Activated naive CD8-positive, alpha-beta T cell treated with anti-CD3 and anti-CD28 coated beads, Interleukin-2, amount 10 ng/mL, durations not matched to agents 7 days and 5 days (primary cell): ENCODE measurements at places on chromosomes 3 and 15. TPM values are rescaled to one million over a fixed set of nuclear protein-coding genes. Genes with fewer than 3 reads are reported as not detected.

The DISP2 gene
- total RNA-seq: 1.5 TPM

DNA sequence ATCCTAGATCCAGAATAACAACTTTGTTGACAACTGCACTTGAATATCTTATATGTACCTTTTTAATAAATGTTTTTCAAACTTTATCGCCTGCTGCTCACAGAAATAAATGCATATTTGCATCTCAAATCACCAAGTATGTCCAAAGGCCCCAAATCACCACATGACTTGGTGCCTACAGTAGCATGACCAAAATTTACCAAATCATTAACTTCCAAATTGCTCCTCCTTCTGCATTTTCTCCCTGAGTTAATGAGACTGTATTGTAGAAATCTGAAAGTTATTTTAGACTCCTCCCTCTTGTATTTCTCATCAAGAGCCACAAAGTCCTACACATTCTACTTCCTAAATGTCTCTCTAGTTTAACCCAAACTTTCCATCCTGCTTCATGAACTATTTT, 635.5 kb upstream of the NAALADL2 start:
- H3K4me1 ChIP-seq: no peaks in the 10 kb centered on the region
- no peak overlapping the region for H3K27ac ChIP-seq
- H3K36me3 ChIP-seq: no peaks in the 10 kb centered on the region

DNA sequence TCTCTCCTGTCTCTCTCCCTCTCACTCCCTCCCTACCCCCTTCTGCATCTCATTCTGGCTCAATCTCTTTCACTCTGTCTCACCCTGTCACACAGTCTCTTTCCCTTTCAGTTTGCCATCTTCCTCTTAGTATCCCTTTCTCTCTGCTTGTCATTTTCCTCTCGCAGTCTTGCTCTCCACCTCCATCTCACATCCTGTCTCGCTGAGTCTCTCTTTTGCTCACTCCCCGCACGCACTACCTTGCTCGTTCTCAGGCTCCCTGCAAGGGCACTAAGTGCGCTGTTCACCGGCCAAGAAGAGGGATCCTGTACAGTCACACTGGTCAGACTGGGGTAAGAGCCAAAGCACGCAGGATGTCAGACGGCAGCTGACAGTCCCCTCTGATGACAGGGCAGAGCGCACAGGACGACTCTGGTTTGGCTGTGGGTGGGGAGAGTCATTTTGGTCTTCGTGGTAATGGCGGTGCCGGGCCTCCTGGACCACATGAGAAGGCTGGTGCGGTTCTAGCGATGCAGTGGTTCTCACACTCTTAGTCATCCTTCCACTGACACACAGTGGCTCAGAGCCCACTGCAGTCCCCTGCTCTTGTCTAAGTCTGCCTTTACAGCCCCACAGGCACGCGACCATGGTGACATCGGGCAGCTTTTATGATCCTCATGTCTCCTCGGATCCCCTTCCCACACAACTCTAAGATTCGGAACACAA, 356.8 kb downstream of the FOXP1 start:
- DNase-seq: peak; percentile 89
- H3K27me3 ChIP-seq: no peaks in the 10 kb centered on the region
- H3K36me3 ChIP-seq: peaks cover 17% of the 10 kb centered on the region
- peaks cover 56% of the 10 kb centered on the region for H3K4me1 ChIP-seq

- DNase-seq: no peak
- H3K4me1 ChIP-seq: peaks cover 47% of the 10 kb centered on the region
- peaks cover 31% of the 10 kb centered on the region for H3K36me3 ChIP-seq
Measured at GRCh38 chr3:14125193-14126016, 553 bp downstream of the TMEM43 start.

- DNase-seq: no peak
- H3K36me3 ChIP-seq: no peaks in the 10 kb centered on the region
- H3K27ac ChIP-seq: no peak overlapping the region
Measured at GRCh38 chr3:44301746-44302145, 36.8 kb upstream of the TCAIM start.

The PCSK6 gene
- 1.4 TPM for total RNA-seq

GRCh38 chr3:138046085-138046484, 36.1 kb downstream of the CLDN18 start:
- no peak overlapping the region for H3K27ac ChIP-seq
- H3K4me3 ChIP-seq: no peak overlapping the region
- H3K27me3 ChIP-seq: peaks cover 18% of the 10 kb centered on the region

GRCh38 chr15:91291673-91292072, 191.6 kb downstream of the SV2B start:
- H3K4me3 ChIP-seq: no peak overlapping the region
- H3K27ac ChIP-seq: no peak overlapping the region
- H3K36me3 ChIP-seq: no peaks in the 10 kb centered on the region
- peaks cover 3% of the 10 kb centered on the region for H3K4me1 ChIP-seq
- no peak for DNase-seq
- H3K27me3 ChIP-seq: peaks cover 10% of the 10 kb centered on the region

The TLR9 gene
- total RNA-seq: 1.6 TPM

DNA sequence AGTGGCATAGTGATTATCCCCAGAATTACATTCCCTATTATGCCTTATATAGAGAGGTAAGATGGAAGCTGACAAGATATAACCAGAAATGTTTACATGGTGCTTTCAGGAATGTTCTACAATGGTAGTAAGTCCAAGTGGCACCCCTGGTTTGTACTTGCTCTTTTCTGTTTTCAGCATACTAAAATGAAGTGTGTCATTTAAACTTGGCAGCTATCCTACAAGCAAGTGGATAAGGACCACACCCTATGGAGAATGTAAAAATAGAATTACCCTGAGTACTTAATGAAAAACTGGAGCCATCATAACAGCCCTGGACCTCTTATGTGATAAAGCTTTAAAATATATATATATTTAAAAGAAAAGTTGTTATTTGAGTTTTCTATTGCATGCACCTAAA, 1012.7 kb upstream of the CADM2 start:
- H3K4me3 ChIP-seq: no peak overlapping the region
- no peak for DNase-seq
- H3K27me3 ChIP-seq: no peaks in the 10 kb centered on the region

- no peak overlapping the region for H3K27ac ChIP-seq
- DNase-seq: no peak
- no peaks in the 10 kb centered on the region for H3K36me3 ChIP-seq
- no peaks in the 10 kb centered on the region for H3K27me3 ChIP-seq
- H3K4me1 ChIP-seq: no peaks in the 10 kb centered on the region
- H3K4me3 ChIP-seq: no peak overlapping the region
Measured at GRCh38 chr3:103247459-103247858, 812.6 kb downstream of the ZPLD1 start.

DNA sequence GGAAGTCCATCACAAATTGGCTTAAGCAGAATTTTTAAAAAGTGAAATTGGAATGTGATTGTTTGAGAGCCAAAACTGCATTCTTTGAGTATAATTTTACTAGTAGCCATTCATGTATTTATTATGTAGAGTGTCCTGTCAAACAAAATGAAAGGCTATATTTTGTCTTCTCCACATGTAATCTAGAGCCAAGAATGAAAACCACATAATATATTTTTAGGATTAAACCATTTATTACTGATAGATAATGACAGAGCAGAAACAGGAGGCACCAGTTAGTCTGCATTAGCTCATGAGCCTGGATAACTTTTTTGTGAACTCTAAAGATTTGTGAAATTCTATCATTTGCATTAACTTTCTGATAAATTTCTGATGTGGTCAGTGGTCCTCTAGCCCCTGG, 130.2 kb downstream of the FILIP1L start:
- H3K27ac ChIP-seq: no peak overlapping the region
- no peaks in the 10 kb centered on the region for H3K27me3 ChIP-seq
- peaks cover 2% of the 10 kb centered on the region for H3K36me3 ChIP-seq
- no peak for DNase-seq

The NAALADL2 gene
- not detected for total RNA-seq

GRCh38 chr3:149224736-149225594, 3.3 kb upstream of the CP start:
- no peak for DNase-seq
- H3K4me1 ChIP-seq: peaks cover 26% of the 10 kb centered on the region
- H3K27me3 ChIP-seq: no peaks in the 10 kb centered on the region
- peak overlapping the region; percentile 86 for H3K27ac ChIP-seq

- no peaks in the 10 kb centered on the region for H3K27me3 ChIP-seq
- H3K4me1 ChIP-seq: no peaks in the 10 kb centered on the region
- H3K27ac ChIP-seq: no peak overlapping the region
- no peaks in the 10 kb centered on the region for H3K36me3 ChIP-seq
Measured at GRCh38 chr3:28081533-28081947, 159.9 kb upstream of the CMC1 start.

The A4GNT gene
- total RNA-seq: not detected

- H3K4me1 ChIP-seq: no peaks in the 10 kb centered on the region
- H3K27me3 ChIP-seq: no peaks in the 10 kb centered on the region
- H3K4me3 ChIP-seq: no peak overlapping the region
Measured at GRCh38 chr3:89402051-89402450, 294.6 kb downstream of the EPHA3 start.

DNA sequence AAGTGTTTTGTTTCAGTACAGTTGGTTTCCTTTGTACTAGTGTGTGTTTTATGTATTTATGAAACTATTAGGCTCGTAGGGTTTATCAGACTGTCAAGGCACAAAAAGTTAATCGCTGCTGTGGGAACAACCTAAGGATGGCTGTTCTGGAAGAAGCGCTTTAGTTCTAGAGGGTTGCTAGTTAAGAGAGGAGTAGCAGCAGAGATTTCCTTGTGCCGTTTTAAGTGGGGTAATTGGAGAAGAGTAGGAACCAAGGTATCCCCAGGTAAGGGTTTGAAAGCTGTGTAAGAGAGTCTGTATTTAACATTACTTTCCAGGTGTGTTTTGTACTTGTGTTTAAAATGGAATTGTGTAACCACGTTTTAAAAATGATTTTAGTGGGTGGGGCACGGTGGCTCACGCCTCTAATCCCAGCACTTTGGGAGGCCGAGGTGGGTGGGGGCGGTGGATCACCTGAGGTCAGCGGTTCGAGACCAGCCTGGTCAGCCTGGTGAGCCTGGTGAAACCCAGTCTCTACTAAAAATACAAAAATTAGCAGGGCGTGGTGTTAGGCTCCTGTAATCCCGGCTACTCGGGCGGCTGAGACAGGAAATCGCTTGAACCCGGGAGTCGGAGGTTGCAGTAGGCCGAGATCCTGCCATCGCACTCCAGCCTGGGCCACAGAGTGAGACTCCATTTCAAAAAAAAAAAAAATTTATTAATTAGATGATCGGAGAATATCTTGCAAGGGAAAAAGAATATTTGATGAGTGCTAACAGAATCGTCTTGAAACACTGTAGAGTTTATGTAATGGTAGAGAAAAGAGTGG, 2.6 kb downstream of the MORF4L1 start:
- DNase-seq: no peak
- peak overlapping the region; percentile 92 for H3K4me3 ChIP-seq
- no peaks in the 10 kb centered on the region for H3K27me3 ChIP-seq
- peaks cover 38% of the 10 kb centered on the region for H3K4me1 ChIP-seq
- peak overlapping the region; percentile 99 for H3K27ac ChIP-seq
- peaks cover 6% of the 10 kb centered on the region for H3K36me3 ChIP-seq

- no peak overlapping the region for H3K4me3 ChIP-seq
- no peaks in the 10 kb centered on the region for H3K4me1 ChIP-seq
- peak; percentile 17 for DNase-seq
- peaks cover 4% of the 10 kb centered on the region for H3K27me3 ChIP-seq
- no peak overlapping the region for H3K27ac ChIP-seq
Measured at GRCh38 chr15:76196269-76197231, 114.7 kb downstream of the ETFA start.

DNA sequence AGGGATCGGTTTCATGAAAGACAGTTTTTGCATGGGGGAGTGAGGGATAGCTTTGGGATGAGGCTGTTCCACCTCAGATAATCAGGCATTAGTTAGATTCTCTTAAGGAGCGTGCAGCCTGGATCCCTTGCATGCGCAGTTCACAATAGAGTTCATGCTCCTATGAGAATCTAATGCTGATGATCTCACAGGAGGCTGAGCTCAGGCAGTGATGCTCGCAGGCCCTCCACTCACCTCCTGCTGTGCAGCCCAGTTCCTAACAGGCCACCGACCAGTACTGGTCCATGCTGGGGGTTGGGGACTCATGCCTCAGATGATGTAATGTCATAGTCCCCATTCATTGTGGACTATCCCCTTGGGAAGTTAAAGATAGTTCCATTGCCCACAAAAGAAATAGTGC, 255.8 kb downstream of the CACNA2D3 start:
- H3K27ac ChIP-seq: no peak overlapping the region
- H3K36me3 ChIP-seq: no peaks in the 10 kb centered on the region
- H3K4me1 ChIP-seq: peaks cover 4% of the 10 kb centered on the region
- no peak overlapping the region for H3K4me3 ChIP-seq

GRCh38 chr15:88127432-88127790, 129.1 kb downstream of the NTRK3 start:
- no peaks in the 10 kb centered on the region for H3K36me3 ChIP-seq
- H3K4me1 ChIP-seq: no peaks in the 10 kb centered on the region
- no peak overlapping the region for H3K27ac ChIP-seq
- H3K27me3 ChIP-seq: peaks cover 9% of the 10 kb centered on the region
- H3K4me3 ChIP-seq: no peak overlapping the region

GRCh38 chr3:71702131-71703024, 22.8 kb downstream of the EIF4E3 start:
- H3K36me3 ChIP-seq: peaks cover 52% of the 10 kb centered on the region
- no peaks in the 10 kb centered on the region for H3K27me3 ChIP-seq
- DNase-seq: no peak
- H3K4me1 ChIP-seq: peaks cover 43% of the 10 kb centered on the region

The GXYLT2 gene
- total RNA-seq: not detected

The CLDN16 gene
- not detected for total RNA-seq

DNA sequence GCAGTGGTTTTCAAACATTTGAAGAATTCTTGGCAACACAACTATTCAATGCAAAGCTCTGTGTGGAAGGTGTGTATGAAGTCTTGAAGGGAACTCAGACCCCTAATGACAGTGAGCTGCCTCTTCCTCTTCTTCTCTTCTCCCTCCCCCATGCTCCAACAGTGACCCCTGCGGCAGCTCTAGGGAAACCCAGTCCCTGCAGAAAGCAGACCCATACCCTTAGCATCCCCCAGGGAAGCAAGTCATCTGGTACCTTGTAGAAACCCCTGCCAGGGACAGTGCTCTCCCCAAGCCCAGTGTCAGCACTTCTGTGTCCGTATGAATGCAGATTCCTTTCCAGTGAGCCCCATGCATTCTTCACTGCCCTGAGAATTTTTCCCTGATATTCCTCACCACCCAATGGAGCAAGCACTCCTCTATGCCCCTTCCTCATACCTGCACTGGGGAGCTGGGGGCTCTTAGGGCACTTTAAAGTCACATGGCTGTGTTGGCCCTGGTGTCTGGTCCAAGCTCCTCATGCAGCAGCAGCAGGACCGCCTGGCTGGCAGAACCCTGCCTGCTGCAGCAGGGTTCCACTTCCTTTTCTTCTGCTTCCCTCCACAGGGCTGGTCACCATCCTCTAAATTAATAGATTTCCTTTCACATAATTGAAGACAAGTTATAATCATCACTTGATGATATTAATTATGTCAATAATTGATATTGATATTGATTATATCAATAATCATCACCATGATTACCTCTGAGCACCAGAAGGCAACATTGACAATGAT, 442.5 kb downstream of the EPHB1 start:
- no peak overlapping the region for H3K27ac ChIP-seq
- no peaks in the 10 kb centered on the region for H3K36me3 ChIP-seq
- H3K4me3 ChIP-seq: no peak overlapping the region
- H3K27me3 ChIP-seq: peaks cover 3% of the 10 kb centered on the region
- no peaks in the 10 kb centered on the region for H3K4me1 ChIP-seq
- no peak for DNase-seq

The MB21D2 gene
- 5.3 TPM for total RNA-seq

The HRH1 gene
- total RNA-seq: 0.45 TPM

The SIAH2 gene
- total RNA-seq: 28.3 TPM

GRCh38 chr3:53939813-53940212, 48.2 kb upstream of the SELENOK start:
- no peaks in the 10 kb centered on the region for H3K4me1 ChIP-seq
- H3K27ac ChIP-seq: no peak overlapping the region
- no peak for DNase-seq
- H3K27me3 ChIP-seq: peaks cover 7% of the 10 kb centered on the region
- H3K4me3 ChIP-seq: no peak overlapping the region
- H3K36me3 ChIP-seq: no peaks in the 10 kb centered on the region

The CEMIP gene
- total RNA-seq: 0.23 TPM
